Keratinocyte (primary cell): ENCODE measurements at places on chromosomes 7 and 10. TPM values are rescaled to one million over a fixed set of nuclear protein-coding genes. Genes with fewer than 3 reads are reported as not detected.

NYAP1 gene
- 0.16 to 0.48 TPM (median 0.16 TPM) in 3 replicates for polyA plus RNA-seq

ANXA8 gene
- 799 to 1,190 TPM (median 820 TPM) in 3 replicates for polyA plus RNA-seq

FANK1 gene
- 7.3 to 14.8 TPM (median 13.4 TPM) in 3 replicates for polyA plus RNA-seq

TEX47 gene
- polyA plus RNA-seq: not detected in 3 replicates

PHYHIPL gene
- polyA plus RNA-seq: 0.02 to 0.12 TPM (median 0.09 TPM) in 3 replicates

PTPRZ1 gene
- polyA plus RNA-seq: 41.6 to 58.3 TPM (median 56.2 TPM) in 3 replicates

SPDYE6 gene
- not detected in 3 replicates for polyA plus RNA-seq

SRRM3 gene
- 0.30 to 0.52 TPM (median 0.46 TPM) in 3 replicates for polyA plus RNA-seq

AVL9 gene
- 15.3 to 22.2 TPM (median 17.1 TPM) in 3 replicates for polyA plus RNA-seq

RBM20 gene
- polyA plus RNA-seq: 0.01 to 0.04 TPM (median 0.01 TPM) in 3 replicates

GJC3 gene
- polyA plus RNA-seq: not detected in 3 replicates

CFAP70 gene
- polyA plus RNA-seq: 0.60 to 4.4 TPM (median 2.1 TPM) in 3 replicates

RARRES2 gene
- not detected in 3 replicates for polyA plus RNA-seq

ZKSCAN5 gene
- polyA plus RNA-seq: 7.4 to 8.4 TPM (median 8.4 TPM) in 3 replicates

PTF1A gene
- not detected in 3 replicates for polyA plus RNA-seq

ZP3 gene
- 6.9 to 13.6 TPM (median 7.7 TPM) in 3 replicates for polyA plus RNA-seq

OIT3 gene
- 0.05 TPM in 2 of 3 replicates, not detected in the other for polyA plus RNA-seq

RAMP3 gene
- not detected in 3 replicates for polyA plus RNA-seq

C10orf105 gene
- polyA plus RNA-seq: not detected in 3 replicates

H2BK1 gene
- not detected in 3 replicates for polyA plus RNA-seq

INMT gene
- not detected in 3 replicates for polyA plus RNA-seq

SEC61G gene
- polyA plus RNA-seq: 96.3 to 308 TPM (median 191 TPM) in 3 replicates

PRKG1 gene
- 0.06 to 0.30 TPM (median 0.24 TPM) in 3 replicates for polyA plus RNA-seq

CABCOCO1 gene
- 0.17 to 0.40 TPM in 2 of 3 replicates, not detected in the other for polyA plus RNA-seq

FAM170B gene
- polyA plus RNA-seq: not detected in 3 replicates
